ENCODE measurements at places on chromosomes 3 and 15.

GRCh38 chr15:95988574-95988887 is 342.0 kb upstream of the NR2F2 start:
- DNase-seq = no peak

DNA sequence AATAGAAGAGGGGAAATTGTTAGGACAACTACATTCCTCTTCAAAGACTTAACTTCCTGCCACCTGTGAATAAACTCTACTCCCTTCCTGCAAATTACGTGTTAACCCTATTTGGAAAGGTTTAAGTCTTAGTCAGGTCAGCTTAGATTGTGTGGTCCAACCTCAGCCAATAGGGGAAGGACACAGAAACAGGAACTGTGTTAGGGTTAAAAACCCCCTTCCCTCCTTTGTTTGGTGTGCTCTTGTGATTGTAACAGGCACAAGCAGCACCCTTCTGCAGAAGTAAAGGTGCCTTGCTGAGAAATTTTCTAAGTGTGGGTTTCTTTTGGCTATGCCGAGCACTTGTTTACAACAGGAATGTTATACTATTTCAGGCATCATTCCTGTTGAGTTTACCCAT is 45.0 kb upstream of the FSTL1 start:
- DNase-seq = no peak

DNA sequence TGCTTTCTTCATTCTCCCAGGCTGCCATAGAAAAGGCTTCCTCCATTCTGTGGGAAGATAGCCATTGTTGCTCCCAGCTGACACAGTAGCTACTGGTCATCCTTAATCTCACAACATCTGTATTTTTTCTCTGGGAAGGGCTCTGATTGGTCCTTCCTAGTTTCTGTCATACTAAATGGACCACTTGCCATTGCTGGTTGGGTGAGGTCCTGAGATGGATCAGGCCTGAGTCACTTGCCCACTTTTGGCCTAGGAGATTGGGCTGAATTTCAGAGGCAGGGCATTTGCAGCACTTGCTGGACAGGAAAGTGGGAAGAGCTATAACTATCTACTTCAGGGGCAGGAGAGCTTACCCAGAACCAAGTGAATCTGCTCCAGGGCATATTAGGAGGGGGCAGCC is 106.5 kb upstream of the PROK2 start:
- DNase-seq = no peak

DNA sequence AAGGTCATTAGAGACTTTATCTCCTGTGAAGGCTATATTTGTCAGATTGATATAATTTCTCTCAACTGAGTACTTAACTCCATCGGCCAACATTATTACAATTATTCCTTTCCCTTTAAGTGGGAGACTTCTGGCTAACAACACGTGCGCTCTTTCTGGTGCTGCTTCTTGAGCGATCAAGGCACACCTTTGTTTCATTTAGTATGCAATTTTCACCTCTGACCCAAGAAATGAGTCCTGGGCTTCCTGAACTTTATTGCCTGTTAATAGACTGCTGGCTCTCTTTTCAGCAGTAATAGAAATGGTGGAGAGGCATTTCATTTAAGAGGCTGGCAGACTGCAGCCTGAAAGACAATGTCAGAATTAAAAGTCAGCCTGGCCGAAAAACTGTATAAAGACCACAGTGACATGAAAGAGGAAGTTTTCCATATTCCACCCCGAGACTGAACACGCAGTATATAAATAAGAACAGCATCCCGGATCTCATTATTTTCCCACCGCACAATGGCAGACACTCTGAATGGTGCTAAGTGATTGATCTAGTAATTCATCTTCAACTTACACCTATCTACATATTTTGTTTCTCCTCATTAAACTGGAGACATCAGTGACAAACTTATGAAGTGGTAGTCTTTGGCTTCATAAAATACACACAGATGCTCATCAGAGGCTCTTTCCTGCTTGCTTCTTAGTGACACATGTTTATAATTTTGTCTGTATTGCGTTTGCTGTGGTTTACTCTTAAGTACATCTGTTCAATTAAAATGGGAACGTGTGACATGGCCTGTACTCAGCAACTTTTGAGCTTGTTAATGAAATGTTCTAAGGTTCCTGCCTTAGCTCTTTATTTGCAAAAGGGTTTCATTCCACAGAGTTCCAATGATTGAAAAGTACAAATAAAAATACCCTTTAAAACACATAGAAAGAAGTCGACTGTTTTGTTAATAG is 299.9 kb downstream of the MECOM start:
- DNase-seq = no peak

DNA sequence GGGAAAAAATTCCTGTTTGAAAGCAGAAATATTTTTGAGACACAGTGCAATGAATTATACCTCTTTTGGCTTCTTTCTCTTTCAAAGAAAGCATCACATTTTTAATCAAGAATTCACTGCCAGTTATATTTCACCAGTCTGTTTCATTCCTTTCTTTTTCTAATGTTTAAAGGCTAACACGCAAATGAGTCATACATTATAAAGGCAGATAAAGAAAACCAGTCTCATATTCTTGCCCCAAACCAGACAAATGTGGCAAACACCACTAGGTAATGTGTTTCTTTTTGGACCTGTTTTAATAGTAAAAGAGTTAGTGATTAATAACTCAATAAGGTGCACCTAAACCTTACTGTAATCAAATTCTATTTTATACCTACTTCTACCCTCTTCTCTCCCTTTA is 83.8 kb downstream of the PLOD2 start:
- DNase-seq = no peak

DNA sequence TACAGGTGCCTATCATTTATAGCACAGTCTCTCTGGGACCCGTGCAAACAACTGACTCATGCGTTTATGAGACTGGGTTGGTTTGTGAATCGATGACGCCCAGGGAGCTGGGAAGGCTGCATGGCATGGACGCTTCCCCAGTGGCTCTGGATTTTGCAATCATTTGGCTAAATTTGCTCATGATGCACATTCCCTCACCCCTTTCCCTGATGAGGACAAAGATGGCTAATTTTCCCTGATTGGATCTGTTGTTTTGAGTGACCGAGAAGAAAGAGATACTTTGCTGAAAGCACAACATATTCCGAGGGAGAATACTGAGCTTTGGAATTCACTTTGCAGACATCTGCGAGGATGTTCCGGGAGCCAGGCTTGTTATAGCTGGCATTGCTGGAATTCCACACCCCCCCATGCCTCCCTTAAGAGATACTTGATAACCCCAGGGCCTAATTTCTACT is 51.1 kb downstream of the CGNL1 start:
- no peak for DNase-seq

DNA sequence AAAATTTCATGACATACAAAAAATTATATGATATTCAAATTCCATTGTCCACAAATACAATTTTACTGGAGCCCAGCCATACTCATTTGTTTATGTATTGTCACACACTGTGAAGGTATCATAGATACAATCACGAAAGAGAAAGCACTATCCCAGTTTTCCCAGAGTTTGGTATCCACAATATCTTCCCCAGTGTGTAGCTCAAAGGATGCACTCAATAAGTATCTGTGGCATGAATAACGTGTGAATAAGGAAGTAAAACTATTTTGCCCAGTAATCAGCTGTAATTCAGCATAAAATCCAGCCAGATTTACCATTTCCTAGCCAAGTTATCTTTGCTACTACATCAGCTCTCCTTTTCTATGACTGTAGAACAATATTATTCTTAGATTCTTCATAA is 131.3 kb upstream of the KCNMB2 start:
- no peak for DNase-seq

GRCh38 chr15:70018646-70019600 is 78.8 kb downstream of the TLE3 start:
- DNase-seq = no peak

DNA sequence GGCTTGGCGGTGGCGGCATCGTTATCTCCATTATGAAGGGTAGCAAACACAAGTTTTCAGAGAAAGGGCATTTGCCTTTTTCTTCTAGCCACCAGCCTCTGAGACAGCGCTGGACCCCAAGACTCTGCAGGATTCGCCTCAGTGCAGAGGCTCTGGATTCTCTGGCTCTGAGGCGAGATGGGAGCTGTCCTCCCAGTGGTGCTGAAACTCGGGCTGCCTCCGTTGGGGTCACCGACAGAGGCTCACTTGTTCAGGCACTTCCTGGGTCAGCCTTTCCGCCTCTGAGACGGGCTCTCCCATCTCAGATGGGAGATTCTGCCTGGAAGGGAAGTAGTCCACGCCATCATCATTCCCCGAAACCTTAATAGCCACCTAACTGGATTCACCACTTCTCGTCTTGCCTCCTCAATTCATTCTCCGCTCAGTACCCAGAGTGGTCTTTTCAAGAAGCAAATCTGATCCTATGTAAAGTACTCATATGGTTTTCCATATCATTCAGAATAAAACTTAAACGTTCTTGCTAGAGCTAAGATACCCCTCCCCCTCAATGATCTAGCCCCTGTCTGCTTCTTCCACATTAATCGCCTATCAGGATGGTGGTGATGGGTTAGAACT is 76.9 kb downstream of the RHCG start:
- DNase-seq = peak; percentile 36

DNA sequence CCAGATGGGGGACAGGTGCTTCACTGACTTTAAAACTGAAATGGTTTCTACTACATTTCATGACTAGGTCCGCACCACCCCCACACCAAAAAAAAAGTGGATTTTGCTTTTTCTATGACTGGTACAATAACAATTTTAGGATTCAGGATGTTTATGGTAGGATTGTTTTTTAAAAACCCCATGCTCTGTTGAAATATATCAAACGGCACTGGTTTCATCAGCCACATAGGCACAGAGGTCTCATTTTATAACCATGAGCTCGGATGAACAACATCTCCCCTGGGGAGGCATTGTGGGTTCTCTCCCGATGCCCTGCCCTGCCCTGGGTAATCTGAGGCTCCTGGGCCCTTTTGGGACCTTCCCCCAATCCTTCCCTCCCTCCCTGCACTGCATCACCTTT is 202.7 kb upstream of the KBTBD8 start:
- DNase-seq = no peak

DNA sequence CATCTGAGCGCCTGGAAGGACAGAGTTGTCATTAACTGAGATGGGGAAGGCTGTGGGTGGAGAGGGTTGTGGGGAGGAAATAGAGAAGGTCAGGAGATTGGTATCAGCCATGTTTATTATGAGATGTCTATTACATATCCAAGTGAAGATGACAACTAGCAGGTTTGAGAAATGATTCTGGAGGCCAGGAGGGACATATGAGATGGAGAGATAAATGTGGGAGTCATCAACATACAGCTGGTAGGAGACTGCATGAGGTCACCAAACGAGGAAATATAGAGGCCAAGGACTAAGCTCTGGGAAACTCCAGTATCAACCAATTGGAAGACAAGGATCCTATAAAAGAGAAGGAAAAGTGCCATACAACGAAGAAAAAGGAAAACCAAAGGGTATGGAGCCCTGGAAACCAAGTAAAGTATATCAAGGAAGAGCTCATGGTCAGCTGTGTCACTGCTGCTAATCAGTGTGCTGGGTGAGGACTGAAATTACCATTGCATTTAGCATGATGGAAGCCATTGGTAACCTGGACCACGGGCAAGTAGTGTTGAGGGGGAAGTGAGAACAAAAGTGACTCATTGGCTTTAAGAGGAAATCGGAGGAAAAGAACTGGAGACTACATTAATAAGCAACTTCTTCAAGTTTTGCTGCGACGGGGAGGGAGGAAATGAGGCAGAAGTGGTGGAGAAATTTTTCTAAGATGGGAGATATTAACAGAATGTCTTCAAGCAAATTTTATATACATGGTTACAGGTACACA is 14.0 kb upstream of the UACA start:
- DNase-seq = no peak

- no peak for DNase-seq
These were observed 266.1 kb downstream of the SLC9A9 start for GRCh38 chr3:143581972-143582722.

DNA sequence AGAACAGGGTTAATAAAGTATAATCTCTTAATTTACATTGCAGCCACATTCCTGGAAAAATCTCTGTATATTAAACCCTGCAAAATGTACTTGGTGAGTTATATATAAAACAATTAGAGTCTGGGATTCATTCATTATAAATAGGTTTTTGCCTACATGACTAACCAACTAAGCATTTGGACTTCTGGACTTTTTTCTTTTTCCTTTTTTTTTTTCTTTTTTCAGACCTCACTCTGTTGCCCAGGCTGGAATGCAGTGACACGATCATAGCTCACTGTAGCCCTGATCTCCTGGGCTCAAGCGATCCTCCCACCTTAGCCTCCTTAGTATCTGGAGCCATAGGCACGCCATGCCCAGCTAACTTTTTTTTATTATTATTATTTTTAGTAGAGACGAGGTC is 4.5 kb downstream of the DNAJC13 start:
- no peak for DNase-seq

GRCh38 chr3:152266221-152266995 is 2.3 kb upstream of the MBNL1 start:
- DNase-seq = no peak

DNA sequence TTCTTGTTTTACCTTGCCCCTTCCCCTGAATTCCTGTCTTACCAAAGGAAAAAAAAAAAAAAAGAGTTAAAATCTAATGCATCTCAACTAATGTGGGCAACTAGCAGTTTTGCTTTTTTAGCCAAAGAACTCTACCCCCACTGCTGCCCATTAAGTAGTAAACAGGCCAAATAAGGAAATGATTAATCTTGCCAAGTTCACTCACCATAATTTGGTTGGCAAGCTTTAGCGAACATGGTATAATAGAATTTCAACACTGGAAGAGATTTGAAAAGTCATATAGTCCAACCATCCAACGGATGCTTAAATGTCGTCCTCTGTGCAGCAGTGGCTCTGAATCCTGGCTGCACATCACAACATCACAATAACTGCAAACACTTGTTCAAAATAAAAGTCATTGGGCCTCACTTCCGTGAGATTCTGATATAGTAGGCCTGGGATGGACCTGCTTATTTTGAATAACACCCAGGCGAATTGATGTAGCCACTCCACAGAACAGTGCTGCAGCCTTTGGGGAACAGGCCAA is 142.0 kb upstream of the UBE2E1 start:
- DNase-seq = no peak

GRCh38 chr3:147514366-147515160 is 105.4 kb downstream of the ZIC1 start:
- no peak for DNase-seq

DNA sequence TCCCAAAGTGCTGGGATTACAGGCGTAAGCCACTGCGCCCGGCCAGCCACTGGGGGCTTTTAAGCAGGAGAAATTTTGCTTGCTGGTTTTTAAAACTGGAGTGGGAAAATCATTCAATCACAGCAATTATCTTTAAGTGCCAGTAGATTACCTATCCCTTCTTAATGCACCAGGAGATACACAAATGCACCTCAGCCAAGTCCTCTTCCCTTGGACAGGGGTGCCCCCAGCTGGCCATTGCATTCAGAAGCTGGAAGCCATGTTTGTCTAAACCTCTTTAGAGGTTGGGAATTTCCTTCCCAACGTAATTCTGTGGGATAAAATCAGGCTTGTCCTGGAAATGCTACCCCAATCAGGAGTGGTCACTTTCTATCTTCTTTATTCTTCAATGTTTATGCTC is 26.6 kb downstream of the MIX23 start:
- DNase-seq = peak; percentile 20

- DNase-seq = no peak
These were observed 60.0 kb downstream of the PLOD2 start for GRCh38 chr3:146100825-146101444.

- DNase-seq = no peak
These were observed 65.6 kb upstream of the CFAP161 start for GRCh38 chr15:81068516-81068915.
